ENCODE measurements at places on chromosomes 3 and 15.

DNA sequence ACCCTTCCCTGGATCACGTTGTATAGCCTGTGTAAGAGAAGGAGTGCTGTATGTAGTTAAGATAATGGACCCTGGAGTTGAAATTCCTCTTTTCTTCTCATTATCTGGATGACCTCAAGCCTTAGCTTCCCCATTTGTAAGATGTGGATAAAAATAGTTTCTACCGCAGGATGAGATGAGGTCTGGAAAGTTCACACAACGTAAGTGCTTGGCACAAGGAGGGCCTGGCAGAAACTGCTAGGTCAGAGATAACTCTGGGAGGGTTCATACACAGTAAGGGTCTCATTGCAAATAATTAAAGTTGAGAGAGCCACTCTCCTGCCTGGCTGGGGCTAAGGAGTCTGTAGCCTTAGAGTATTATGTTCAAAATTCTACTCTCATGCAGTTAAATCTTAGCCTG, 214.4 kb downstream of the LRTM1 start:
- DNase-seq: no peak

GRCh38 chr3:195075199-195075940, 195.6 kb downstream of the XXYLT1 start:
- no peak for DNase-seq

GRCh38 chr3:71327936-71328335, 255.6 kb downstream of the FOXP1 start:
- no peak for DNase-seq

- no peak for DNase-seq
Observed at GRCh38 chr15:65312400-65312916, 8.0 kb downstream of the RNU5B-1 start.

DNA sequence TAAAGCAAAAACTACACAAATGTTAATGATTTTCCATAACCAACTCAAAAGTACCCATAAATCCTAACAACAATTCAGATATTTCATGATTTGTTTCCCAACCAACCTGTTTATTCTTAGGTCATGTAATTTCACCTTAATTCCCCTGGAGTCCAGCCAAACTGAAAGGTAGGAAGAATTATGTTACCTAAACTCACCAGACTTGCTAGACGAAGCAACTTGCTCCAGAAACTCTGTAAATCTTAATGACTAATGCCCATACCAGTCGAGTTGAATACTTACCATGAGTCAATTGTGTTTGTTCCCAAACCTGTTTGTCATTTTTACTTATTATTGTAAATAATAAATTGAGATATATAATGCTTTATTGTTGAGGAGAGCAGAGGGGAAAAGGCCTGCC, 1030.0 kb downstream of the TBL1XR1 start:
- no peak for DNase-seq

DNA sequence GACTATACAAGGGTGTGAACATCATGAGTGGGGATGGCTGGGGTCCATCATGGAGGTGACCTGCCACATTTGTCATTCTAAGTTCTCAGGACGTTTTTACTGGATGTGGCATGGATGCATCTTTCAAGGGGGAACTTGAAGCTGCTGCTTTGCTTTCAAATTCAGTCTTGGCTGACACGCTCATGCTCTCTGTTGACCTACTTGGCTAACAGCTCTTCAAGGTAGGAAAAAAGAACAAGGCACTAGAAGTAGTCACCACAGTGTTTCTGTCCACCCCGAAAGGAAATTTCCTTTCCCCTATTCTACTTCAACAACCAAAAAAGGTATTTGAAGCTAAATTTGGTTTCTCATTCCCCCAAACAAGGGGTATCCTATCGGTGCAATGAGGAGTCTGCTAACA, 15.0 kb downstream of the STIMATE start:
- DNase-seq: no peak

GRCh38 chr3:26271848-26272247, 350.7 kb upstream of the LRRC3B start:
- no peak for DNase-seq

DNA sequence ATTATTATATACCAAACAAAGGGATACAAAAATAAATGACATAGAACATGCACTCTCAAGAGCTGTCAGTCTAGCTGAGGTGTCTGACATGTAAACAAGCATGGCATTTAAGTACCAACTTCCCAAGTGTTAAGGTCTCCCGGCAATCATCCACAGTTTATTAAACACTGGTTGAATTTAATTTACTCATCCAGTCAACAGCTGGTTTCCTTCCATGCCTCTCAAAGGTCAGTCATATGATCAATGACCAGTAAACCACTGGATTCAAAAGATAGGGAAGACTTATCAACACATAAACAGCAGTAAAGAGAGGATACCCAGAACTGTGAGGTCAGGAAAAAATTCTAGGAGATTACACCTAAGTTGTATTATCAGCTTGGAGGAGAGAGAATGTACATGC, 80.4 kb downstream of the ADAM10 start:
- DNase-seq: no peak

DNA sequence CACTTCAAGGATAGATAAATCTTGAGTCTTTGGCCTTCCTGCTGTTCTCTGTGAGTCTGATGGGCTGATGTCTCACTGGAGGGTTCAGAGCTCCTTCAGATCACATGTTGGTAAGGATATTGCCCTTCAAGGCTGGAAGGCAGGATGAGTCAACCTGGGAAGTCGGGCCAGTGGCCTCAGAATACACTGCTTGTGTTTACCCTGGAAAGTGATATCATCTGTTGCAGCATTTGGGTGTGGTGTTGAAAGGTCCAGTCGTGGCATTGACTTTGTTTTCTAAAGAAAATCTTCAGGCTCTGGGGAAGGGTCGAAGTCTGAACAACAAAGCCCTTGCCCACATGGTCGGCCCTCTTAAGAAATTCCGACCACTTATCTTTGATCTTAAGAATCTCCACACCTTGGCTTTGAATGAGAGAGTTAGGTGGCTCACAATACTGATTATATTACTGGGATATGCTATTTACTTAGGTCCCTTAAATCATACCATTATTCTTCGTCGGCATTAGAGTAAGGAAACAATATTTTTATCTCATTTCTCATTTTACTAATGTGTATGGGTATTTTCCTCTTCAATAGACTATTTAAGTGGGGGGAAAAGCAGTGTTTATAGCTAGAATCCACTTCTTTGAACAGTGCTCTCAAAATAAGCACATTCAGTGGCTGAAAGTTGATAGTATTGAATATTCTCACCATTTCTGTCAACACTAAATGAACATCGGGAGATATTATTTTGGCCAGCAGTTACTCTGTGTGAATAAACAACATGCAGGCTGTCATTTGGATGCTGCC, 303.9 kb upstream of the RASGRP1 start:
- no peak for DNase-seq

DNA sequence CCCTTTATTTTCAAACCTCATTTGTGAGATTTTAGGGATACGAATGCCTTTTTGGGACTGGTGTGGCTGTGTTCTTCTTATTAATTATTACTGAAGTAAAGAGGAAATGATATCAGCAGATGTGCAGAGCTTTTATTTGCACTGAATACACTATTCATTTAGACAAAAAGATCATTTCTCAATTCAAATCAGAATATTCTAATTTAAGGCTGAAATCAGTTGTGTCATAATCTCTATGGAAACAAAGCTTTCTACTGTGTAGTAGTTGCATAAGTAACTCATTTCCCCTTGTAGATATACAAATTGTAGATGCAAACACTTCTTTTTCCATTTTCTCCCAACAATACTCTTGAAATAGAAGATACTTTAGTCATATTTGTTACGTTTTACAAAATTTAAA, 56.0 kb downstream of the PDE8A start:
- no peak for DNase-seq

GRCh38 chr3:127715532-127715931, 42.8 kb downstream of the ABTB1 start:
- DNase-seq: no peak

DNA sequence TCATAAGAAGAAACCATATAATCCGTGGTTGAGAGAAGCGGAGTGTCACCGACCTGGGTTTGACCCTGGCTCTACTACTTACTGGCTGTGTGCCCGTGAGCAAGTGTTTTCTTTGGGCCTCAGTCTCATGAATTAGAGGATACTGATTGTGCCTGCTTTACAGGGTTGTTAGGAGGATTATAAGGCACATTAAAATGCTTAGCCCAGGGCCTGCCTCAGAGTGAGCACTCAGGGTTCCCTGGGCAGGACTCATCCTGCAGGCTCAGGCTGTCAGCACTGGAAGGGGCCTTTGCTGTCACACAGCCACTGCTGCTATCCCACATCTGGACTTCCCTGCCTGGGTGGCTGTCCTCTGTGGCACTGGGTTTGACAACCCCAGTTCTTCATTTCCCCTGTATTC, 4.7 kb downstream of the PLA2G4F start:
- no peak for DNase-seq

- DNase-seq: no peak
Observed at GRCh38 chr3:38574411-38575278, 74.8 kb downstream of the SCN5A start.

- DNase-seq: no peak
Observed at GRCh38 chr3:186181901-186182300, 73.0 kb upstream of the ETV5 start.

Data from CD4-positive, alpha-beta T cell treated with Interleukin-17A for 4 hours (primary cell).